ENCODE measurements at places on chromosomes 4 and X.
A peak's percentile ranks its signal among the peaks of the same experiment; 100 is the strongest.

DNA sequence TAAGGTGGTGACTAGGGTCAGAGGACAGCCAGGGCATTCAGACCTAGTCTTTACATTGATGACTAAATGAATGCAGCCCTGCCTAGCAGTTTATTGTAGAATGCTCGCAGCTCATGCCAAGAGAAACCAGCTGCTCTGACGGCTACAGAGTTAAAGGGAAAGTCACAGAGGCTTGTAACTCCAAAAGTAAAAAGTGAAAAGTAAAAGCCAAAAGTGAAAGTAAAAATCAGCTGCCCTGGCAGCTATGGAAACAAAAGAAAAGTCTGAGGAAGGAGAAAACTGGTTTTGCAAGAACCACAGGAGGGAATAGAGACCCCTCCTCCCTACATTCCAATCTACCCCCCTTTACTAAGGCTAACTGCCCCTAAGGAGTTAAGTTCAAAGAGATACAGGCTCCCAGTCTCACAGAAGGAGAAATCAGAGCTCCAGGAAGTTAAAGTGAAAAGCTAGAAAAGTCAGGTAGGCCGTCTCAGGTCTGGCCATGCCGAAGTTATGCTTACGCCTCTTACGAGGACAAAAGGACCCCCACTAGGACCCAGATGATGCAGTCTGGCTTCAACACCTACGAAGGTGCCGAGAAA, 6.0 kb downstream of the GAGE10 start:
- no peaks in the 10 kb centered on the region for H3K36me3 ChIP-seq
- H3K27me3 ChIP-seq: no peaks in the 10 kb centered on the region
- H3K27ac ChIP-seq: peak overlapping the region; percentile 77
- peak; percentile 40 for DNase-seq
- H3K4me1 ChIP-seq: peaks cover 11% of the 10 kb centered on the region

- no peaks in the 10 kb centered on the region for H3K27me3 ChIP-seq
- H3K4me3 ChIP-seq: no peak overlapping the region
- peak overlapping the region; percentile 53 for H3K27ac ChIP-seq
- H3K4me1 ChIP-seq: peaks cover 38% of the 10 kb centered on the region
Observed at GRCh38 chr4:76208005-76208765, 5.4 kb downstream of the SCARB2 start.

GRCh38 chrX:8639949-8640475, 91.9 kb downstream of the ANOS1 start:
- no peaks in the 10 kb centered on the region for H3K4me1 ChIP-seq
- no peak overlapping the region for H3K4me3 ChIP-seq

- H3K4me1 ChIP-seq: peaks cover 4% of the 10 kb centered on the region
- H3K27me3 ChIP-seq: no peaks in the 10 kb centered on the region
- no peaks in the 10 kb centered on the region for H3K36me3 ChIP-seq
- no peak for DNase-seq
- no peak overlapping the region for H3K4me3 ChIP-seq
- no peak overlapping the region for H3K27ac ChIP-seq
Observed at GRCh38 chr4:56235011-56235410, 152.3 kb downstream of the AASDH start.

- H3K4me1 ChIP-seq: no peaks in the 10 kb centered on the region
- H3K36me3 ChIP-seq: no peaks in the 10 kb centered on the region
- no peak overlapping the region for H3K27ac ChIP-seq
- H3K4me3 ChIP-seq: no peak overlapping the region
Observed at GRCh38 chrX:105375816-105376215, 155.3 kb upstream of the TEX13A start.

DNA sequence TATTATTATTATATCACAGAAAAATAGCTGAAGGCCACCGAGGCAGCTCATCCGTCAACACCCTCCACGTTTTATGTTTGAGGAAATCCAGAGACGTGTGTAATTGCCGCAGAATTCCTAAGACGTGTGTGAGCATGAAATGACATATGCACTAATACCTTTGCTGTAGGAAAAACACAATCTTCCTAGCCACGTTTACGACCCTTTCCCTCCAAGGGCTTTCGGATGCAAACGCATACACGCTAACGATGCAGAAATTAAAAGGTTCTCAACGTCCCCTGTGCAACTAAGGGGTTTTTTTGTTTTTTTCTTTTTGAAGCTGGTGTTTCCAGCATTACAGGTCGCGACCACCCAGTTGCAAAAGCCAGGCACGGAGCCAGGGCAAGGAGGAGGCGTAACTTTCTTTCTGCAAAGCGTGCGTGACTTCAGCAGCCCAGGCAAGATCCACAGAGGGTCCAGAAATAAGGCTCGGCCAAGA, 33.8 kb downstream of the CRLF2 start:
- no peak overlapping the region for H3K4me3 ChIP-seq
- no peak overlapping the region for H3K27ac ChIP-seq
- H3K27me3 ChIP-seq: no peaks in the 10 kb centered on the region
- H3K4me1 ChIP-seq: no peaks in the 10 kb centered on the region
- no peaks in the 10 kb centered on the region for H3K36me3 ChIP-seq

DNA sequence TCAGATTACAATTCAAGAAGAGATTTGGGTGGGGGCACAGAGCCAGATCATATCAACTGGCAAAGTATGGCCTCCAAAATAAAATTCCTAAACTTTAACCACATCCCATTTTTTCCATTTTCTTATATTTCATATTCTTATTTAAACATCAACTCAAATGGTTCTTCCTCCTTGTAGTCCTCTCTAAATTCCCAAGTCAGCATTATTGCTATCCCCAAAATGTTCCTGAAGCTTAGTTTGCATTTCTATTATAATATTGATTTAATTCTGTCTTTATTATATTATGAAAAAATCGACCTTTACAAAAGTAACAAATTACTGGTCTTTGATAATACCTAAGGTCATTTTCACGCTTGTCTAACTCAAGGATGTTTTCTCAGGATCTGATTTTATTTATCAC, 67.5 kb downstream of the NPY1R start:
- H3K27ac ChIP-seq: no peak overlapping the region
- H3K4me1 ChIP-seq: no peaks in the 10 kb centered on the region
- H3K27me3 ChIP-seq: no peaks in the 10 kb centered on the region
- no peak for DNase-seq
- no peaks in the 10 kb centered on the region for H3K36me3 ChIP-seq

- H3K27me3 ChIP-seq: no peaks in the 10 kb centered on the region
- no peak overlapping the region for H3K4me3 ChIP-seq
- H3K4me1 ChIP-seq: peaks cover 4% of the 10 kb centered on the region
Observed at GRCh38 chr4:83358410-83358809, 23.8 kb upstream of the HPSE start.
